Stimulated activated CD8-positive, alpha-beta memory T cell treated with anti-CD3 and anti-CD28 coated beads, Interleukin-15, amount 100 ng/mL, for 1 hour (primary cell): ENCODE measurements at places on chromosomes 12 and 14.

- DNase-seq, result no peak
Observed at GRCh38 chr12:96084624-96085023, 49.2 kb upstream of the LTA4H start.

GRCh38 chr14:61603736-61604135 lies 91.6 kb upstream of the HIF1A start:
- no peak for DNase-seq

DNA sequence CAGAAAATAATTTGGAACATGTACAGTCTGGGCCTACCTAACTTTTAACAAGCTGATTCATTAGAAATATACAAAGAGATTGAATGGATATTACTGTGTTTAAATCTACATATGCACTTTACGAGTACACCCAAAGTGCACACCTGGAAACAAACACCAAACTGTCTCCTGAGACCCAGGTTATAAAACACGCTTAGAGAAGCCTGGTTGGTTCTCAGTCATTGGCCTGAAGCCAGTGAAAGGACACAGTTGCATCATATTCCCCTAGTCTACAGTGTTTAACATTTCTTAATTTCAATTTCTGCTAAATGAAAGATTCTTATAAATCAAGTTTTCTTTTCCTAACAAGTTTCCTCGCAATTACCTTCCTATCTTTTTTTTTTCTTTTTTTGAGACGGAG lies 209.5 kb downstream of the FBXL14 start:
- no peak for DNase-seq

GRCh38 chr12:13176256-13176655 lies 20.3 kb upstream of the EMP1 start:
- DNase-seq, result no peak

DNA sequence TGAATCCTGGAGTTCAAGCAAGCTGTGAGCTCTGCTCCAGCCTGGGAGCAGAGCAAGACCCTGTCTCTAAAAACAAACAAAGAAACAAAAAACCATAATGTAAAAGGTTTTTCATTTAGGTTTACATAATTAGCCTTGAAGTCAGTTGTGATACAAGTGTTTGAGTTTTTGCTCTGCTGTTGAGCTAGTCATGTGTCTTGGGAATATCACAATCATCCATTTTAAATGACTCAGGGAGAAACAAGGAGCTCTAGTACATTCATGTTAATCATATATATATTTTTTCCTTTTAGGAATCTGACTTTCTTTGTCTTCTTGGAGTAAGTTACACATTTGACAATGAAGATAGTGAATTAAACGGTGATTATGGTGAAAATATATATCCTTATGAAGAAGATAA lies 12.9 kb downstream of the MIA2 start:
- no peak for DNase-seq

DNA sequence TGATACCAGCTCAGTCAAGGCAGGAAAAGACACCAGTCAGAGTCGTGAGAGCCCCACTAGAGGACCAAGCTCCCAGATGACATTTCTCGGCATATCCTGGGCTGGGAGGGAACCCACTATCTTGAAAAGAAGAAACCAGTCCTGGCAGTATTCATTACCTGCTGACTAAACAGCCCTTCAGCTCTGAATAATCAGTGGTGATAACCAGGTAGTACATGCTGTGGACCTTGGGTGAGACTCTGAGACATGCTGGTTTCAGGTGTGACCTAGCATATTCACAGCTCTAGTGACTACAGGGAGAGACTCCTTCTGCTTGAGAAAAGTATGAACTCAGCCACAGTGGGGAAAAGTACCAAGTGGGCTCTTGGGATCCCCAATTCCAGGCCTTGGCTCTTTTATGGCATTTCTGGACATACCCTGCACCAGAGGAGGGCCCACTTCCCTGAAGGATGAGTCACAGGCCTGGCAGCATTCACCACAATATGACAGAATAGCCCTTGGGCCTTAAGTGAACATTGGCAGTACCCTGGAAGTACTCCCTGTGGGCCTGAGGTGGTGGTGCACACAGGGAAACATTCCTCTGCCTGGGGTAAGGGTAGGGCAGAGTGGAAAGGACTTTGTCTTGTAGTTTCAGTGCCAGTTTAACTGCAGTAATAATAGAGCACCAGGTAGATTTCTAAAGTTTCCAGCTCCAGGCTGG lies 82.6 kb upstream of the SLC38A4 start:
- DNase-seq, result no peak

- no peak for DNase-seq
Observed at GRCh38 chr12:119593578-119594398, at the start of gene TMEM233. TSS of gene TMEM233 (plus strand) at chr12:119593774. CDS start at chr12:119593849, 75 bp downstream.

GRCh38 chr12:116104167-116104767 lies 173.2 kb downstream of the MED13L start:
- no peak for DNase-seq

- no peak for DNase-seq
Observed at GRCh38 chr12:1466481-1467154, 127.8 kb downstream of the FBXL14 start.

GRCh38 chr14:105275267-105275946 lies 25.4 kb downstream of the BRF1 start:
- DNase-seq, result no peak

DNA sequence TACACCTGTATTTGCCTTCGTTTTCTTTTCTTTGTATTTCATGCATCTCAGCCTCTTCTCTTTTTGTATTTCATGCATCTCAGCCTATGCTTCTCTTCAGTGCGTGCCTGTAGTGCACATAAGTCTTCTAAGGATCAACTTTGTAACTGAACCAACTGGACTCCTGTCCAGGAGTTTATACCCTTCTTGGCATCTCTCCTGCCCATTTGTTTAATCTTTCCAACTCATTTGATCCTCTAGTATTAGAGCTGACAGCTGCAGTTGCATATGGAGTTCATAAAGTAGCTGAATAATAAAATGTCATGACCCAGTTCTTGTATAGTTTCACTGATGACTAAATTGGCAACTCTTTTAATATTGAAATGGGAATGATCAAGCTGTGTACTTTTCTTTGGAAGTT lies 89.7 kb downstream of the FGD4 start:
- no peak for DNase-seq

DNA sequence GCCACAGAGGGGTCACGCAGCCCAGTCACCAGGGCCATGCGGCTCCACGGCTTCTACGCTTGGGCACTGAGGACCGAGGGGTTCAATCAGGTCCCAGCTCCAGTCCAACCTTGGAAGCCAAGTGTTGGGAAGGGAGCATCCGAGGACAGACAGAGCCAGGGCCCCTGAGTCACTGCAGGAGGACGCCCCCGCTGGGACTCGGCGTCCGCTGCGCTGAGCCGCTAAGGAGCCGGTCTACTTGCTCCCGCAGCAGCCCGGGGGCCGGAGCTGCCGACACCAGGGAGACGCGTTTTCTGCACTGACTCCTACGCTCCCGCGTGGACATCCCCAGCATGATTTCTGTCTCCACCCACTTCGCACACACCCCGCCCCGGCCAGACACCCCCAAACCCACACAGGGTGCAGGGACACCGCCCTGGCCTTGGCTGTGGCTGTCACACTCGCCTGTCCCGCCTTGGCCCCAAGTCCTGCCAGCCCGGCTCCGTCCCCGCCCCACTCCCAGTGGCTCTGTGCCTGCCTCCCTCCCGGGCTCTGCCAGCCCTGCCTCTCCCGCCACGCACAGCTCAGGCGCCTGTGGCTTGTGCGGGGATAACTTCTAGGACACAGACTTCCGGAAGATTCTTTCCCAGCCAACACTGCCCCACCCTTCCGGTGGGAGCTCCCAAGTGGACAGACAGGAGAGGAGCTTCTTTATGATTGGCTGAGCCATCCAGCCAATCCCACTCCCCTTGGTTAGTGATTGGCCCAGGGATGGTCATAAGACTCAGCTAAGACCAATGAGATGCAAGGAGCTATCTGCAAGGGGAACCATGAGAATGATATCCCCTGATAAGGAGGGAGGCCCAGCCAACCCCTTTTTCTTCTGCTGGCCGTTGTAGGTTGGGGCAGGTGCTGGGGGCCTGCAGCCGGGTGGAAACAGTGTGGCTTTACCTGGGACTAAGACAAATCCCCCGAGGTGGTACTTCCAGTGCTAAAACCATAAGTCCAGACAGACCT lies 118.9 kb upstream of the SFSWAP start:
- DNase-seq, result no peak

GRCh38 chr12:121603581-121603980 lies 22.7 kb upstream of the ORAI1 start:
- DNase-seq, result no peak

- DNase-seq, result no peak
Observed at GRCh38 chr12:65885716-65886115, 61.4 kb downstream of the HMGA2 start.

DNA sequence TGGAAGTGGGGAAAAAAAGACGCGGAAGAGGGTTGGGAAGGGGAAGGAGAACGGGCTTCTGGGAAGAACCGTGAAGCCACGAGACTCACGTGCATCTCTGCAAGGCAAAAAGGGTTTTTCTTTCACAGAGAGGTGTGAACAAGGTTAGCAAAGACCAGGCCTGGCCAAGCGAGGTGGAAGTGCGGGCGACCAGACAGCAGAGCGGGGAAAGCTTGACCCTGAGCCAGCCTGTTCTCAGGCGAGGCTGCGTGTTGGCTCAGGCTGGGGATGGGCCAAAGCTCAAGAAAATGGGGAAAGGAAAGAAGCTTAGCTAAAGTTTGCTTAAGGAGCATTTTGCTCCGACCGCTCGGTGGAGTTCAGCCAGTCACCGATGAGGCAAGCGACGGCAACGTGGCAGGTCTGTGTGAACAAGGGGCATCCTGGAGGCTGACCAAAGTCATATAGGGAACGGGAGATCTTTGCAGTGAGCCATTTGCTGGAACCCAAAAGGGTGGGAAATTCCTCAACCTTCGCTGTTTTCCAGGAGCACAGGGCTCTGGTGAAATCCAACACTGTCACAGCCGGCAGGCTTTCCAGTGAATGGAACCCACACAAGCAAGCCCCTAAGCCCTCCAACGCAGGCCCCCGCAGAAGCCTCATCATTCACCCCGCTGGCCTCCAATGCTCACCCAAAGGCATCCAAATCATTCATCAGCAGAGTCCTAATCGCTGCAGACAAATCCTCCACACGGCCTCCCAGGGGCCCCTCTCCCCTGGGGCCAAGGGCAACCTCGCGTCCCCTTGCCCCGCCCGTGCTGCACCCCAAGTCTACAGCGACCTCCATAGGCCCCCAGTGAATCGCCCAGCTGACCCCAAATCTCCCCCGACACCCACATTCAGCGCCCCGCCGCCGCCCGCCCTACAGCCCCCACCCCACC lies 754 bp downstream of the ZNF605 start:
- no peak for DNase-seq

- no peak for DNase-seq
Observed at GRCh38 chr14:67395086-67395875, 16.7 kb downstream of the PLEK2 start.

GRCh38 chr12:76020281-76020680 lies 11.3 kb downstream of the PHLDA1 start:
- peak; percentile 53 for DNase-seq

- DNase-seq, result no peak
Observed at GRCh38 chr12:116675339-116676107, 62.3 kb downstream of the SPRING1 start.

- DNase-seq, result no peak
Observed at GRCh38 chr14:91654836-91655235, 77.0 kb downstream of the CATSPERB start.

DNA sequence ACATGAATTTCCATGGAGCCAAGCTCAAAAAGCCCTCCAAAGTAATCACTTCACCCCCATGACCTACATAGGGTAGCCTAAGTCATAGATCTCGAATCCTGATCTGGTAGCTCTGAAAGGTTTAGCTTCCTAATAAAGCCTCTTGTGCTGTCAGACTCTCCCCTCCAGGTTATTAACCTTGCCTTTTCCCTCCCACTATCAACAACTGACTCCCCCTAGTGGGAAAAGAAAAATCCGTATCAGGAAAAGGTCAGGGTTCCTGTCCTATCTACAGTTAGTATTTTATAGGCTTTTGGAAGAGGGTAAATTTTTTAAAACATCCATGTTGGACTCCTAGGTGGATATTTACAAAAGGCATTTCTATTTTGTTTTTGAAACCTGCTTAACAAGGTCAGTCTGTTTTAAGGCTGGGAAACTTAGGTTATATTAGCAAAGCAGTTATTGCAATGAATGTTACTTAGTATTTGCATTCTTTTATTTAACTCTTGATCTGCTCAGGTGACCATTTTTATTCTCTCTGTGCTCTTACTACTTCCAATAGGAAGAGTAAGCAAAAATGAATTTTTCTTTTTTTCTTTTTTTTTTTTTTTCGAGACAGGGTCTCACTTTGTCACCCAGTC lies 8.0 kb downstream of the YY1 start:
- no peak for DNase-seq

GRCh38 chr12:30202521-30203254 lies 418.9 kb upstream of the TMTC1 start:
- no peak for DNase-seq
